NCI-H1048 (cell line): ENCODE measurements at places on chromosomes 1 and 21.

GRCh38 chr1:230558324-230558723 is 84.0 kb upstream of the COG2 start:
- no peak for DNase-seq

- peak; percentile 77 for DNase-seq
Observed at GRCh38 chr1:37556712-37557196, at the start of gene DNALI1. Gene DNALI1, plus strand, starts transcription at chr1:37556940. Its CDS starts 55 bp downstream, at chr1:37556995.

DNA sequence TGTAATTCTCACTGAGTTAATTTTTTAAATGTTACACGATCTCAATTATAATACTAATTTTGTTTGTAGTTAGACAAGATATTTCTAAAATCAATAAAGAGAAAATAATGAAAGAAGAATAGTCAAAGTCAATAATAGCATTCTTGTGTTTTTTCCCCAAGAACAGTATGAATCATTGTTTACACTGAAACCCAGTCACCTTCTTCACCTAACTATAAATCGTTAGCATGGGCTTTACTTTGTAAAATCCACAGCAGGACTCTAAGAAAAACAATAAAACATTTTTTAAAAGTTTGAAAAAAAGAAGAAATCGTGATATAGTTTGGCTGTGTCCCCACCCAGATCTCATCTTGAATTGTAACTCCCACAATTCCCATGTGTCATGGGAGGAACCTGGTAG is 234.6 kb upstream of the LYPLAL1 start:
- no peak for DNase-seq

GRCh38 chr1:9577423-9577822 is 11.3 kb upstream of the TMEM201 start:
- DNase-seq, result no peak

DNA sequence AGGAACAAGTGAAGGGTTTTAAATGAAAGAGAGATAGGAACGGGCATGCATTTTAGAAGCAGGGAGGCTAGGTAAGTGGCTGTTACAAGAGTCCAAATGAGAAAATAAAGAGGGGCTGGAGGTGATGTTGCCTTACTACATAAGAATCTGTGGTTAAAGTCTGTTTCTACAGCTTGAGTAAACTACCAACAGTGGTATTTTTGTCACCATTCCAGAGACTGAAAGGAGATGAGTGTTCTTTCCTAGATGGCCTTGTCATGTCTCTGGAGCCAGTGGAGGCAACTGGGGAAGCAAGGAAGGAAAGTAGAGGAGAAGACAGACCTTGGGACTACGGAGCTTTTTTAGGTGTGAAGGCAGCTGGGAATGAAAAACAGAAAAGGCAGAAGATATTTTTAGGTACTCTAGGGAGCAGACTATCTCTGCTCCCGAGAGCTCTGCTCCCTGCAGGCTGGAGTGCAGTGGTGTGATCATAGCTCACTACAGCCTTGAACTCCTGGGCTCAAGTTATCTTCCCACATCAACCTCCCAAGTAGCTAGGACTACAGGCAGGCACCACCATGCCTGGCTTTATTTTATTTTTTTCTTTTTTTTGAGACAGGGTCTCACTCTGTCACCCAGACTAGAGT is 12.2 kb downstream of the HDAC1 start:
- DNase-seq, result no peak

GRCh38 chr1:27132147-27132546 is 22.8 kb downstream of the SLC9A1 start:
- DNase-seq, result no peak

GRCh38 chr1:81920886-81921285 is 120.2 kb downstream of the ADGRL2 start:
- DNase-seq, result no peak

GRCh38 chr1:230622151-230622550 is 20.1 kb upstream of the COG2 start:
- no peak for DNase-seq

DNA sequence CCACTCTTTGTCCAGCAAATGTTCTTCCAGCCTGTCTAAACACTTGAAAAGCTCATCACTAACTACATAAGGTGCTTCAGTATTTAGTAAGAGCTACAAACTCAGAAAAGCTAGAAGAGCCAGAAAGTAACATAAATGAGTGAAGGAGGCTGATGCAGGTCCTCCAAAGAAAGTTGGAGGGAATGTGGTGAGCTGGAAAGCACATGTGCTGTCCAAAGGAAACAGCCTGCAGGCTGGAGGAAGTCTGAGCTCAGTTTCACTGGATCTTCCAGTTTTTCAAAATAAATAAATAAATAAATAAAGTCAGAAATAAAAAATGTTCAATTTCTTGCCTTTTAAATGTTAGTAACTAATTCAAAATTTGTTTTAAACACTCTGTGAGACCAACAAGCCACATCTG is 25.5 kb downstream of the ZC3H11B start:
- no peak for DNase-seq

- DNase-seq, result no peak
Observed at GRCh38 chr21:42744520-42745445, 91.4 kb downstream of the PDE9A start.
